Mesothelial cell of epicardium (in vitro differentiated cells): ENCODE measurements at places on chromosomes 7 and 10. TPM values are rescaled to one million over a fixed set of nuclear protein-coding genes. Genes with fewer than 3 reads are reported as not detected.

The HYCC1 gene
- 19.4 to 22.7 TPM (median 20.3 TPM) in 3 replicates for total RNA-seq

- H3K27ac ChIP-seq = no peak overlapping the region
- H3K4me1 ChIP-seq = peaks cover 12% of the 10 kb centered on the region
- no peak overlapping the region for H3K4me3 ChIP-seq
- H3K27me3 ChIP-seq = peaks cover 4% of the 10 kb centered on the region
Observed at GRCh38 chr7:86469680-86470295, 173.9 kb upstream of the GRM3 start.

DNA sequence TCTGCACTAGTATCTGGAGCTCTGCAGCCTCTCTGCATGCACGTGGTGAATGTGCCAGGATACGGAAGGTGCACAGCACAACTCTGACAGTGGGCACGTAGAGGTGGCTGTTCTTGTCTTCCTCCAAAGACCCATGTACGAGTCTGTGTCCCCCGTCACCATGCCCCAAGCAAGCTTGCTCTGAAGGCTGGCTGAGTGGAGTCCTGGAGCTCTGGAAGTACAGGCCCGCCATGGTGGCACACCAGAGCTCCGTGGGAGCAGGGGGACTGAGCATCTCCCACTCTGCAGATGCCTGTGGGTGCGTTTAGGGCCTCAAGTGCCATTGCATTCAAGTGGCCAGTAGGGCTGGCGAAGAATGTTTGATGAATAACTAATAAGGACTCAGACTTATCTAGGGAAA lies 17.1 kb downstream of the BCCIP start:
- H3K4me3 ChIP-seq = no peak overlapping the region
- peaks cover 28% of the 10 kb centered on the region for H3K36me3 ChIP-seq
- peaks cover 2% of the 10 kb centered on the region for H3K4me1 ChIP-seq
- no peaks in the 10 kb centered on the region for H3K27me3 ChIP-seq
- DNase-seq = no peak

The MASTL gene
- total RNA-seq = 11.8 to 12.5 TPM (median 11.8 TPM) in 3 replicates

DNA sequence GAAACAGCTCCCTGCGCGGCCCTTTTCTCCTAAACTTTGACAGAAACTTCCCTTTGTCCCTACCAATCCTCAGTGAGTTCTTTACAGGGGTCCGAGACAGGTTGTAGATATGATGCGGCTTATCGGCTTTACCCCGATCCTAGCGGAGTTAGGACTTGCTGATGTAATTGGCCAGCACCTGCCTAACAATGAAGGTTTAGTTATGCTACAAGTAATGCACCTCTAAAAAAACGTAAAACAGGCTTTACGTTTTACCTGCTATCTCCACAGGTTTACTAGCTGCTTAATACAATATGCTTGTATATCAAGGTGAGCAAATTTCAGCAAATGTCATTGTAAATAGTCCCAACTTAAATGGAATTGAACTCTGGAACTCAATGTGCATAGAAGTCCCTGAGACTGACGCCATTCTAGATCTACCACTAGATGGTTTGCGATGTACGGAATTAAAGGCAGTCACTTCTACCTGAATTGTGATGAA lies 697 bp upstream of the SNX13 start:
- H3K36me3 ChIP-seq = no peaks in the 10 kb centered on the region
- H3K4me3 ChIP-seq = peak overlapping the region; percentile 94
- peak overlapping the region; percentile 98 for H3K27ac ChIP-seq
- H3K27me3 ChIP-seq = no peaks in the 10 kb centered on the region

DNA sequence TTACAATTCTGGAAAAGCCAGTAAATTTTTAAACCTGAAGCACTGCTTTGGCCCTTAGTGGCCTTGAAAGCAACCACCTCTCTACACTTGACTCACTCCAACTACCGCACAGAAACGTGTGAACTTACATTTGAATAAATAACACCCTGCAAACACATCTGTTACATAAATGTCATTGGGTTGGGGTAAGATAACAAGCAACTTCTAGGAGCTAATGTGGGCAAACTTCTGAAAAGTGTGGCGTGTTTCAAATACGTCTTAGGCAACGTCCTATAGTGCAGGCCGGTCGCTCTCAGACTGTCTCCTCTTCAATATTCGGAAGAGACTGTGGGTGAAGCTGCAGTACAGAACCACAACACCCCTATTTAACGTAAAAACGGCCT lies 474 bp downstream of the ORC5 start:
- peak overlapping the region; percentile 92 for H3K4me3 ChIP-seq
- DNase-seq = no peak
- H3K36me3 ChIP-seq = peaks cover 5% of the 10 kb centered on the region
- peaks cover 21% of the 10 kb centered on the region for H3K4me1 ChIP-seq
- peak overlapping the region; percentile 93 for H3K27ac ChIP-seq

DNA sequence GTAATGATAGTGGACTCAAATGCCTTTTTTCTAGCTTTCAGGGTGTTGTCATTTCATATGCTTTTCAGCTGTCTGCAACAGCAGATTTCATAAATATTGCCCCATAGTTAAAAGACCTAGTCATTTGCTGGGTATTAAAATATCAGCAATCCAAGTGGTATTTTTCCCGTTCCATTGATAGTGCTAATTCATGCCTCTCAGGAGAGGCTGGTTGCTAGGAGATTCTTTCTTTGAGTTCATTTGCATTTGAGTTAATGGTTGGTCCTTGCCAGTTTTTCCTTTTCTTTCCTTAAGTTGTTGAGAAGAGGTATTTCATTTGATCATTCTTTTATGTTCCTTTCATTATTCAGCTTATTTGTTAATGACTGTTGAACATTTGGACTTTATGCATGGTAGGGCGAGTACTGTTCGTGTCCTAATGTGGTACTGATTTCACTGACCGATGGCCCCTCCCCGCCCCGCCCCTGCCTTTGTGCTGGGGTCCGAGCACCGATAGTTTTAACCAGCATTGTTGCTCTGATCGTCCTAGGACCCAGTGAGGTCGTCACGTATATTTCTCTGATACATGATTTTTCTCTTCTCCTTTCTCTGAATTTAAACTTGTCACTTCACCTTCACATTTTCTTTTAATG lies 128.6 kb downstream of the CCNY start:
- DNase-seq = no peak
- H3K4me1 ChIP-seq = peaks cover 9% of the 10 kb centered on the region
- H3K27ac ChIP-seq = no peak overlapping the region
- no peaks in the 10 kb centered on the region for H3K27me3 ChIP-seq
- no peak overlapping the region for H3K4me3 ChIP-seq

The RELN gene
- total RNA-seq = 7.3 to 9.7 TPM (median 8.6 TPM) in 3 replicates

GRCh38 chr10:62760401-62760800 lies 44.1 kb upstream of the ADO start:
- H3K36me3 ChIP-seq = no peaks in the 10 kb centered on the region
- H3K4me1 ChIP-seq = no peaks in the 10 kb centered on the region
- no peak overlapping the region for H3K27ac ChIP-seq
- no peak for DNase-seq
- peaks cover 9% of the 10 kb centered on the region for H3K27me3 ChIP-seq
